ENCODE measurements at places on chromosomes 7 and 10.

DNA sequence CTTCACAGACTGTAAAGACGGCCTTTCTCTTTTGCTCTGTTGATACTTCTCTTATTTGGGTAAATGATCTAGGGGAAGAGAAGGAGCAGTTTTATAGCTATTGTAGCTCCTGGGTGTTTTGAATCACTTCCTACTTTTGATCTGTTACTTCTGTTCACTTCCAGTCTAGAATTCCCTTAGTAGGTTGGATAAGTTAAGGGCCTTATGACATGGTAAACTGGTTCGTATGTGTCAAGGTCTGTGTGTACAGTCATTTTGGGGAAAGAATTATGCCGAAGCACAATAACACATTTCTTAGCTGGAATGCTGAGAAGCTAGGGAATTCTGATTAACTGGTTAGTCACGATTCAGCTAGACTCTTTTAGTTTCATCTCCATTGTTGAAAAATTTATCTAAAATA is 8.1 kb downstream of the DENND10 start:
- DNase-seq, result no peak

GRCh38 chr10:117170244-117170643 is 27.0 kb upstream of the KCNK18 start:
- no peak for DNase-seq

DNA sequence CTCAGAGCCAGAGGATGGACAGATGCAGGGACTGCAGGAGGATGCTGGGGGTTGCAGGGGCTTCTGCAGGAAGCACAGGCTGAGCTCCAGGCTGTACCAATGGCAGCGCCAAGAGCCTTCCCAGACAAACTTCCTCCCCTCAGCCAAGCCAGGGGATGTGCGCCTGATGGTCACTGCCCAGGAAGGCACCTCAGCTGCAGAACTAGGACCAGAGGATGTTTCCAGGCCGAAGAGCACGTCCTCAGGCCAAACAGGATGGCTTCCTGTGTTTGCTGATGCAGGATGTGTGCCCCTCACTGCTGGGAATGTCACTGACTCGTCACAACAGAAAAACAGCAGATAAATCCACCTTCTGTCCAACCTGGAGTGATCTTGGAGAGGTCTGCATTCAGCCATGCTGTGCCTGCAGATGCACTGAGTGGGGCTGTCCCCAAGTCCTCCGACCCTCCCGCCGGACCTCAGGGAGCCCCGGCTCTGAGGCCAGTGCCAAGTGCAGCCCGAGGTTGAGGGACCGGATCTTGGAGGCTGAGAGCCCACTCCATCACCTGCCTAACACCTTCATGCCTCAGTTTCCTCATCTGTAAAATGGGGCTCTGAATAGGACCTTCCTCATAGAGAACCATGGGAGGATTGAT is 152.5 kb upstream of the CHST15 start:
- DNase-seq, result no peak

GRCh38 chr10:52032681-52033629 is 281.1 kb upstream of the DKK1 start:
- no peak for DNase-seq

- DNase-seq, result no peak
These were observed 317.8 kb upstream of the MTPN start for GRCh38 chr7:136294977-136295376.

- no peak for DNase-seq
These were observed 34.5 kb upstream of the MEOX2 start for GRCh38 chr7:15720849-15721471.

GRCh38 chr10:75677541-75677940 is 246.1 kb downstream of the LRMDA start:
- DNase-seq, result no peak

- DNase-seq, result peak; percentile 95
These were observed 176.2 kb upstream of the ITGB1 start for GRCh38 chr10:33134011-33134751.

DNA sequence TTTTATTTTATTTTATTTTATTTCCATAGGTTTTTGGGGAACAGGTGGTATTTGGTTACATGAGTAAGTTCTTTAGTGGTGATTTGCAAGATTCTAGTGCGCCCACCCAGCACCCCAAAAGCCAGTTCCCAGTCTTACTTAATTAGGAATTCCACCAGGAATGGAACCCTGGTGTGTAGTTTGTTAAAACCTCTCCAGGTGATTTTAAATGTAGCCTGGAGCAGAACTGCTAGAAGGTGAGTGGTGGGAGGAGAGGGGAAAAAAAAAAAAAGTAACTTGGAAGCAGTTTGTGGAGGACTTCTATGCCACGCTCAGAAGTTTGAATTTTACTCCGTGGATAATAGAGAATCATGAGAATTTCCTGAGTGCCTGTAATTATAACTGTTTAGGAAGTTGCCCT is 5.5 kb upstream of the TEX47 start:
- no peak for DNase-seq

- DNase-seq, result no peak
These were observed 68.6 kb downstream of the JAZF1 start for GRCh38 chr7:28112012-28112411.

DNA sequence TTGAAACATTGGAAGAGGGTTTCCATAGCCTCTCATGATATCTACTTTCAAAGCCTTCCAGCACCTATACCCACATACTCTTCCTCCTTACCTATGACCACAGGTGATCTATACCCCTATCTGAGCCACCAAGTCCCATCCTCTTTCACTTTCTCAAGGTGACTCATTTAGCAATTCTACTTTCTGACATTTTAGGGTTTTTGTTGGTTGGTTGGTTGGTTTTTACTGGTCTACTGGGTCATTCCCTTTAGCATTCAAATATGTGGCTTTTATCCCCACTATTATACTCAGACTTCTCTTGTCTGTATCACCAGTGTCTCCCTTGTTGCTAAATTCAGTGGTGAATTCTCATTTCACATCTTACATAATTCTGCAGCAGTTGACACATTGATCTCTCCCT is 130.4 kb upstream of the STEAP4 start:
- no peak for DNase-seq

GRCh38 chr10:100655326-100655759 is 90.0 kb upstream of the PAX2 start:
- DNase-seq, result no peak

DNA sequence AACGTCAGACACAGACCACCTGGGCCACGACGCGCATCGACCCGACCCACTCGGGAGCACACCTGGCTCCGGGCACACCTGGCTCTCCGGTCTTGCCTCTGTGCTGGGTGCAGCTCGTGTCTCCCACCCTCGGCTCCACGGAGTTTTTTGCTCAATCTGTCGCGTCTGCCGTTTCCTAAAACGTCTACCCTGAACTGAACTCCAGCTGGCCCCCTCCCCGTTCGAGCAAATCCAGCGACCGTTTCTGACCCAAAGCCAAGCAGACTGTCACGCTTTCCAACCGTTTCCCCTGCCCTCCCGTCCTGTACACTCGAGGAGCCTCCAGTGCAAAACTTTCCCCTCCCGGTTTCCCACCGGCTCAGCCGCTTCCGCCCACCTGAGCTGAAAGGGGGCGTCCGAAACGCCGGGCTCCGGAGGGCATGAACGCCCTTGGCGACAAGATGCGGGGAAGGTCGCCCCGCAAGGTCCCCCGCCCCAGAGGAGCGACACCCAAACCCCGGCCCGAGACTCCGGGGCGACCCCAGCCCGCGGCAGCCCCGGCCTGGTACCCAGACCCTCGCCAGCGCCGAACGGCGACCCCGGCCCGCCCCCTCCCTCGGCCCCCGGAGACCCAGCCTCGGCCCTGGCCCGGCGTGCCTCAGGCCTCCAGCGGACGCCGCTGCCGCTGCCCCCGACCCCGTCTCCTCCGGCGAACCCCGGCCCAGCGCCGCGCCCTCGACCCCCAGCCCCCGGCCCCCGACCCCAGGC is 557 bp downstream of the CYTH3 start:
- peak; percentile 14 for DNase-seq

GRCh38 chr7:18916826-18917225 is 200.6 kb downstream of the TWIST1 start:
- no peak for DNase-seq

GRCh38 chr10:83724471-83725241 is 414.7 kb upstream of the GHITM start:
- DNase-seq, result no peak

- no peak for DNase-seq
These were observed 43.0 kb upstream of the GRM3 start for GRCh38 chr7:86600506-86601290.

GRCh38 chr10:107814865-107815487 is 650.5 kb upstream of the SORCS1 start:
- DNase-seq, result no peak

- DNase-seq, result no peak
These were observed 23.8 kb upstream of the LIPA start for GRCh38 chr10:89275383-89275782.

DNA sequence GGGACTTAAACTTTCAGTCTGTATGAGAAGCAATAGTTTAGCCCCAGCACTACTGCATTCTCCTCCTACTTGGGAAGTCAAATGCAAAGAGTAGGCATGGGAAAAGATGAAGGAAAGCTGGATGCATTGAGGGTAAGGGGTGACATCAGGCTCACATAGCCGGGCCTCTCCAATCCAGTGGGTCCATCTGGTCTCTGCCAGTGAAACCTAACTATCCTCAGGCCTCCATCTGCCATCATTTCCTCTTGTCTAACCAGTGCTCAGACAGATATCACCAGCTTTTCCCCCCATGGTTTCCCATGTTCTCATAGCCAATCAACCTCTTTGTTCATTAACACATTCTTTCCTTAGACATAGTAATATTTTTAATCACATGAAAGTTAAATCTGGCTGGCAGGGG is 118.3 kb downstream of the DGKI start:
- DNase-seq, result no peak

- no peak for DNase-seq
These were observed 39.5 kb upstream of the ANKRD1 start for GRCh38 chr10:90960355-90960814.

DNA sequence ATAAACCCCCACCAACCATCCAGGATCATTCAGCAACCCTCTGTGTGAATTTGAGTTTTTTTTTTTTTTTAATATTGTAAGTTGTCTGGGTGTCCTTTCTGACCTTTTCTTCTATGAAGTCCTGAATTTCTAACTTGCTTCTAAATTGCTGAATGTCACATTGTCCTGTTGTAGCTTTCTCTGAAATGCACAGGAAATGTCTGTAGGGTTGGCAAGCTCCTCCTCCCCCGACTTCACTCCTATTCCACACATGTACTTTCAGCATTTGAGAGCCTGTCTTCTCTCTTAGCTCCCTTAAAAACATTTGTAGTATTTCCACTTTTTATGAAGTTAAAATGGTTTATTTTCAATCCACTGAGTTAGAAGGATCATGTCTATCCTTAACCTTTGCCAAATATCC is 3.3 kb upstream of the CNNM2 start:
- DNase-seq, result no peak

- no peak for DNase-seq
These were observed 143.6 kb downstream of the HBP1 start for GRCh38 chr7:107312418-107312817.

DNA sequence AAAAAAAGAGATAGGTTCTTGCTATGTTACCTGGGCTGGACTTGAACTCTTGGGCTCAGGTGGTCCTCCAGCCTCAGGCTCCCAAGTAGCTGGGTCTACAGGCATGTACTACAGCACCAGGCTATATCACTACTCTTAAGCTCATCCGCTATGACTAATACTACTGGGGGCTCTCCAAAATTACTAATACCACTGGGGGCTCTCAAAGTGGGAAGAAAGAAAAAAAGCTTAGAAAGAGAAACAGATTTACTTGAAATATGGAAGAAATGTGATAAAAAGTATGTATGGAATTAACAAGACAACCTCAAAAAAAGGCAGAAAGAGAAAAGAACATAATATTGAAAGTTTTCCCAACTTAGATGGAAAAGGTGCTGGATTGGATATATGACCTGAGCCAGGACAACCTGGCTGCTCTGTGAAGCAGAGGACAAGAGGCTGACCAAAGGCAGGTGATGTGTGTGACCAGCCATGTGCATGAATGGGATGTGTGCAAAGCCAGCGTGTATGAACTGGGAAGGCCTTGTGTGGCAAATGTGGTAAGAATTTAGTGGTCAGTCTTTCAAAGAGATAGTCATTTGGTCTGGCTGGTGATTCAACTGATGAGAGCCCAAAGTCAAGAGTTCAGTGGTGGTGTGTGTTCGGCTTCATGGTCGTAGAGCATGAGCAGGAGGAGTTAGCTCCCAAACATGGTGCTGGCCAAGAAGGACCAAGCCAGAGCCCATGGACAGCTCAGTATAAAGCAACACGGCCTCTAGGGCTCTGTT is 232.4 kb upstream of the KLF14 start:
- no peak for DNase-seq

DNA sequence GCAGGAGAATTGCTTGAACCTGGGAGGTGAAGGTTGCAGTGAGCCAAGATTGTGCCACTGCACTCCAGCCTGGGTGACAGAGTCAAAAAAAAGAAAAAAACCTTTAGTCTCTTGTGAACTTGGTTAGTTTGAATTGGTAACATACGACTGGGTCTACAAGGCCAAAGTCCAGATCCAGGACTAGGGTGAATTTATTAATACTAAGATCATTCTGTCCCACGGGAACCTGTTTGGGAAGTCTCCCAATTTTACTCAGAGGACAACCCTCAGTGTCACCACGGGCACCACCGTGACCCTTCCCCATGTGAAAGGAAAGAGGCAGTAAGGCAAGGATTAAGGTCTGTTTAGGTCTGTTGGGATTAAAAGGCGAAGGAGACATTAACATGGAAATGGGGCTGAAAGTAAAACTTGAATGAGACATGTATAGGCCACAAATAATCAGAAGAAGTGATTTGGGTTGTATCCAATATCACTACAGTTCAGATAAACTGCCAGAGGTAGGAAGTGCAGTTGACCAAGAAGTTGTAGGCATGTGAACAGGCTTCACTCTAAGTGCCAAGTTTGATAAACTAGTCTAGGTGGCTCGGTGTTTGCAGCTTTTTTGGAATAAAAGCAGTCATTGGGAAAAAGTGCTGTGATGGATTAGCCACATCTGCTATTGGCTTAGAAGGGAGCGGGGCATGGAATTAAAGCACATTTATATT is 30.7 kb downstream of the MYOF start:
- no peak for DNase-seq

DNA sequence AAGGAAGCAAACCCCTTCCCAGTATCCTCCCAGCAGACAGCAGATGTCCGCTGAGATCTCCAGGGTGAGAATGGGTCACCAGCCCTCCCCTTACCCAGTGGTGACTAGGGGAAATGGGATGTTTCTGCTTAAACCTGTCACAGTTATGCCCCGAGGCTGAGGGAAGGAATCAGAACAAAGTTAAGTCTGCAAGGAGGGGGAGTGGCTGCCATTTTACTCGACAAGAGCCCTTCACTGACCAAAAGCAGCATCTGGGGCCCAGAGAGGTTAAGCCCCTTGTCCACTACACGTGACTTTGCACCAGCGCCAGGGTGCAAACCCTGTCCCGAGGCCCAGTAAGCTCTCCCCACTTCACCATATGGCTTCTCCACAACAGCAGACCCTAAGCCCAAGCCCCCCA is 4.6 kb upstream of the NANOS1 start:
- no peak for DNase-seq

DNA sequence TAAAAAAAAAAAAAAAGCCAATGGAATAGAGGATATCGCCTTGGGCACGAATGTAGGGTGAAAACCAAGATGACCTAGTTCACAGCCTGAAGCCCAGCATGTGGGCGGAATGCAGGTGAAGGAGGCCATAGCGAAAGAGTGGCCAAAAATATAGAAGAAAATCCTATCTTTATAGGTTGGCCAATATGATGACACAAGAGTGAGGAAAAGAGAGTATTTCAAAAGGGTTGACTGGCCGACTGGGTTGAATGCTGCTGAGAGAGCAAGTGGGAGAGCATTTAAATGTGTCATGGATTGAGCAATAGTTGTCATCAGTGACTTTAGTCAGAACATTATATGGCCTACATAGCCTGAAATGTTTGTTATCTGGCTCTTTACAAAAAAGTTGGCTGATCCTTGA is 17.2 kb upstream of the GLI3 start:
- DNase-seq, result no peak

Measured in CD4-positive, CD25-positive, alpha-beta regulatory T cell (primary cell).